ENCODE measurements at places on chromosomes 6 and 20. TPM values are rescaled to one million over a fixed set of nuclear protein-coding genes. Genes with fewer than 3 reads are reported as not detected.
A peak's percentile ranks its signal among the peaks of the same experiment; 100 is the strongest.

- peaks cover 19% of the 10 kb centered on the region for H3K4me1 ChIP-seq
- peak overlapping the region; percentile 90 for H3K27ac ChIP-seq
- no peaks in the 10 kb centered on the region for H3K27me3 ChIP-seq
- H3K36me3 ChIP-seq = no peaks in the 10 kb centered on the region
- peak; percentile 58 for DNase-seq
Measured at GRCh38 chr6:113854531-113855499, 2.3 kb upstream of the MARCKS start.

GRCh38 chr6:161204866-161205557 lies 68.8 kb downstream of the AGPAT4 start:
- no peaks in the 10 kb centered on the region for H3K36me3 ChIP-seq
- no peak overlapping the region for H3K27ac ChIP-seq
- no peaks in the 10 kb centered on the region for H3K27me3 ChIP-seq
- DNase-seq = no peak
- no peak overlapping the region for H3K4me3 ChIP-seq

DNA sequence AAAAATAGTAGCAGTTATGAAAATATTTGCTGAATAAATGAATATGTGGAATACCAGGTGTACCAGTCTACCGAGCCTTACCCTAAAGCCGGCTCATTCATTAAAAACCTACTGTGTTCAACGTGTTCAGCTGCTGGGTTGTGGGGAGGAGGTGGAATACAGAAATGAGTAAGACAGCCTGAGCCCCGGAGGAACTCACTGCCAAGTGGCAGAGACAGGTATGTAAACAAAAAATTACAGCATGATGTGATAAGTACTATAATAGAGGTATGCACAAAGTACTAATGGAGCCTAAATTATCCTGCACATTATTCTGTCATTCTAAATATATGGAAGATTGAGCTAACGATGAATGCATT lies 6.8 kb upstream of the ADTRP start:
- no peaks in the 10 kb centered on the region for H3K27me3 ChIP-seq
- H3K27ac ChIP-seq = no peak overlapping the region
- H3K36me3 ChIP-seq = no peaks in the 10 kb centered on the region
- DNase-seq = peak; percentile 37
- H3K4me1 ChIP-seq = no peaks in the 10 kb centered on the region

DNA sequence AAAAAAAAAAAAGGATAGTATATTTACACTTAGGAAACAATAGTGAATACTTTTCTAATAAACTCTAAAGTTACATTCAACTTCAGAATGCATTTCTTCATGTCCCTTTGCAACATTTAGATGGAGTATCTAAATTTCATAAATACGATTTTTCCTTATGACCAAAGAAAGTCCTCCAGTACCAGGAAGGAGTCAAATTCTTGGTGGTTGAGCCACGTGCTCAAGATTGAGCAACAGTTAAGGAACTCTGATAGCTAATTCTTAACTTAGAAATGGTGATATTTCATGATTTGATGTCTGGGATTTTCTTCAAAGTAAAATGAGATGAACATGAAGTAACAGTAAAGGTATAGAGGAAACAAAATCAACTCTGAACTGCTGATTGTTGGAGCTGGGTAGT lies 92.7 kb downstream of the SASH1 start:
- H3K36me3 ChIP-seq = no peaks in the 10 kb centered on the region
- H3K27me3 ChIP-seq = no peaks in the 10 kb centered on the region
- H3K4me3 ChIP-seq = no peak overlapping the region
- peaks cover 35% of the 10 kb centered on the region for H3K4me1 ChIP-seq

FOXC1 gene
- total RNA-seq = 1.6 TPM

TTK gene
- 2.3 TPM for total RNA-seq

DPPA5 gene
- total RNA-seq = not detected

All from upper lobe of left lung (tissue), 6 donors.